AG04450 (cell line): ENCODE measurements at places on chromosomes 1 and 21.

- DNase-seq: peak; percentile 78
Observed at GRCh38 chr1:67735806-67736627, 51.0 kb downstream of the GADD45A start.

DNA sequence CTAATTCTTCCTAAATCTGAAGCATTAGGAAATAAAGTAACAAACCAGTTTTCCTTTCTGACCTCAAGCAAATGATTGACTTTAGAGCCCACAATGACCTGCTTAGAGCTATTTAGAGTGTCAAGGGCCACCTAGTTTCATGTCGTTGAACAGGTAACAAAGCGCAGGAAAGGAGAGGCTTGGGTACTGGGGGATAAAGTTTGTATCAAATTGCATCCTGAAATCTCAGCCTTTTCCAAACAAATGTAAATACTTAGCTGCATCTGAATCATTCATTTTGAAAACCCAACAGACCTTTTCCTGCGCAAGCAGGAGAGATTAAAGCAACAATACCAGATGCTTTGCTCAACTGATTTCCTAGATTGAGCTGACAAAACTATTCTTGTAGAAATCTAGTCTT is 121.2 kb downstream of the NRIP1 start:
- no peak for DNase-seq

DNA sequence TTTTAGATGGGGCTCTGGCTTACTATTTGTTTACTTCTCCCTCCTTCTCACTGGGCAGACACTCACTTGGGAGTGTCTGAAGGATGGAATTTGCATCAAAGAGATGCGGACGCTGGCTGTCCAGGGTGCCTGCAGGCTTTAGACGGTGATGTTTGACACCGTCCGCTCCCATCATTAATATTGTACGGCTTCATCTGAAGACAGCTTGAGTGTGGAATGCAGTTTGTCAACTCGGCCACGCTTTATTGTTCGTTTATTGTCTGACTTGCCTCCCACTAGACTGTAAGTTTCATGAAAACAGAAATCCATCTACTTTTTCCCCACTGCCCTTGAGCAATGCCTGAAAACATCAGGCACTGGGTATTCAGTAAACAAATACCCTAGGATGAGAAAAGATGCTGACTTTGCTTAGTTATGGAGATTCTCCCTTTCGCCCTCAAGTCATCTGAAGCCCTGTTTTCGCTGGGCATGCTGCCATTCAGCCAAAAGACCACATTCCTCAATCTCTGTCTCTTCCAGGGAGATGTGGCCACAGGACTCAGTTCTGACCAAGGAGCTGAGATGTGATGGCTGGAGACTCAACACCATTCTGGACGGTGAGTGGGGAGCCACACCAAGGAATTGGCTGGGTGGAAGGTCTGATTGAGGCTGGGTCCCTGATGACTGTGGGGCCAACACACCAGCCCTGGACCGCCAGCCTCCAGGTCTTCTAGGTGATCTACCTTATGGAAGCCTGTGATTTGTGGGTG is 87.6 kb downstream of the BCAR3 start:
- no peak for DNase-seq

DNA sequence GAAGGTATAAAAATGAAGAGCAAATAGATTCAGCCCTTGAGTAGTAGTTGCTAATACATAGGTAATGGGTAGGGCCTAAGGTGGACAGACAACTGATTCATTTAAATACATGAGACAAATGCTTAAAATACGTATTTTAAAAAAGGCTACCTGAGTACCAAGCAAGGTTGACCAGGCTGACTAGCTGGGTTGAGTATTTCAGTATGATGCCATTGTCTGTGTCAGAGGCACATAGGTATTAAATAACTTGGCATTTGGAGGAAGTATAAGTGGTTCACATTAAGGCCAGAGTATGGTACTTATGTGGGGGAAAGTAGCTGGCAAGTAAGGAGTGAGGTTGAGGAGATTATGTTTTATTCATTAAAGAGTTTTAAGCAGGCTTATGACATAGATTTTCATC is 19.4 kb downstream of the NEK7 start:
- no peak for DNase-seq

GRCh38 chr1:153742411-153743142 is 14.7 kb downstream of the INTS3 start:
- no peak for DNase-seq

DNA sequence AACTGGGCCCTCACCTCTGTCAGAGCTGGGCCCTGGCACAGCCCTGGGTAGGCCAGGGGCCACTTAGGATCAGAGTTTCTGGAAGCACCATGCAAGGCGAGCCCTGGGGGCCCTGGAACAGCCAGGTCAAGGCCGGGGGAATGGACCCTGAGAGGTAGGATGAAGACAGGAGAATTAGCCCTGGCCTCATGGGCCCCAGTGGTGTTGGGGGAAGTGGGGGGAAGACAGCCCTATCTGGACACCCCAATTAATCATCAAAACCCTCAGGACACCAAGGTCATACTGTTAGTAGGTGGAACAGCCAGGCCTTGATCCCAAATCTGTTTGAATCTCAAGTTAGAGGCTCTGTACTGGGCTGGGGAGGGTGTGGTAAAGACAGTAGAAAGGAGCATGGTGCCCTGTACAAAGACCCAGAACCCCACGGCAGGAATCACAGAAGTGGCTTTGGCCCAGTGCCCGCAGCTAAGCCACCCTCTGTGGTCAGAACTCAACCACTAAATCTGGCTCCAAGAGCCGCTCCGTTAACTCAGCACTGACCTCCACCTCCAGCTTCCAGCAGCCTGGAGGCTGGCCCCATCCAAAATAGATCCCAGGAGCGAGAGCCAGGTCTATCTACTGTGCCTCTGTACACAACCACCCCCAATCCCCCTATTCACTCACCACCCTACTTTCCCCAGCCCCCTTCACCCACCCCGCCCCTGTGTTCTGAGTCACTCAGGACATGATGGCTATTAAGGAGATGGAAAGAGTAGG is 14.0 kb upstream of the TRIM63 start:
- no peak for DNase-seq

DNA sequence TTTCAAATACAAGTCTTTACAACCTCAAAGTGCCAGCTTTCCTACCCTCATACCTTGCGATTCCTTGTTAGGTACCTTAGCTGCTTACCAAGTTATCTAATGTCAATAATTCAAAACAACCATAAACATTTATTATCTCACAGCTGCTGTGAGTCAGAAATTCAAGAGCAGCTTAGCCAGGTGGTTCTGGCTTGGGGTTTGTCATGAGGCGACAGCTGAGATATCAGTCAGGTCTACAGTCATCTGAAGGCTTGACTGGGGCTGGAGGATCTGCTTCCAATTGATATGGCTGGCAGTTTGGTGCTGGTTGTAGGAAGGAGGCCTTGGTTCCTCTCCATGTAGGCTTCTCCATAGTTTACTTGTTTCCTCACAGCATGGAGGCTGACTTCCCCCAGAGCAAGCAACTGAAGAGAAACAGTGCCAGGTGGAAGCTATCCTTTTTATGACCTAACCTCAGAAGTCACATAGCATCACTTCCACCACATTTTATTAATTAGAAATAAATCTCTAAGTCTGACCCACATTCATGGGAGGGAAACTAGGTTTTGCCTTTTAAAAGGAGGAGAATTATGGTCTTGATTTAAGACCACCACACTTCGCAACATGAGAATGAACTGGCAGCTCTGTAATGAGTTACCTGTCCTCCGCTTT is 103.3 kb upstream of the FGGY start:
- DNase-seq: no peak

GRCh38 chr1:58885998-58886397 is 102.2 kb upstream of the JUN start:
- DNase-seq: no peak

DNA sequence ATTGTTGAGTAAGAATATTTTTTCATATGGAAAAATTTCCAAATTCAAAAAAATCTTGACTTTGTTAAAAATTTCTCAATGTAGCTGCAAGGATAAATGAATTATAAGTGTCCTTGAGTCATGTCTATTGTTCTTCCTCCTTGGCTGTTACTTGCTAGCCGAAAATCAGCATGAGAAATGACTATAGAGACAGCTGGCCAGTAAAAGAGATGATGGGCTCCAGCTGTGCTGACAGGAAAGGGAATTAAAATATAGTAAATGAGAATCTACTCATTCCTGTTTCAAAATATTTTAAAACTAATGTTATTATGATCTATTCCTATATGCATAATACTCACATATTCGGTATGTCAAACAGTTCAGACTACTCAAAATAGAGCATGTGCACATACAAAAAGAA is 1292.6 kb downstream of the BRINP3 start:
- DNase-seq: no peak

DNA sequence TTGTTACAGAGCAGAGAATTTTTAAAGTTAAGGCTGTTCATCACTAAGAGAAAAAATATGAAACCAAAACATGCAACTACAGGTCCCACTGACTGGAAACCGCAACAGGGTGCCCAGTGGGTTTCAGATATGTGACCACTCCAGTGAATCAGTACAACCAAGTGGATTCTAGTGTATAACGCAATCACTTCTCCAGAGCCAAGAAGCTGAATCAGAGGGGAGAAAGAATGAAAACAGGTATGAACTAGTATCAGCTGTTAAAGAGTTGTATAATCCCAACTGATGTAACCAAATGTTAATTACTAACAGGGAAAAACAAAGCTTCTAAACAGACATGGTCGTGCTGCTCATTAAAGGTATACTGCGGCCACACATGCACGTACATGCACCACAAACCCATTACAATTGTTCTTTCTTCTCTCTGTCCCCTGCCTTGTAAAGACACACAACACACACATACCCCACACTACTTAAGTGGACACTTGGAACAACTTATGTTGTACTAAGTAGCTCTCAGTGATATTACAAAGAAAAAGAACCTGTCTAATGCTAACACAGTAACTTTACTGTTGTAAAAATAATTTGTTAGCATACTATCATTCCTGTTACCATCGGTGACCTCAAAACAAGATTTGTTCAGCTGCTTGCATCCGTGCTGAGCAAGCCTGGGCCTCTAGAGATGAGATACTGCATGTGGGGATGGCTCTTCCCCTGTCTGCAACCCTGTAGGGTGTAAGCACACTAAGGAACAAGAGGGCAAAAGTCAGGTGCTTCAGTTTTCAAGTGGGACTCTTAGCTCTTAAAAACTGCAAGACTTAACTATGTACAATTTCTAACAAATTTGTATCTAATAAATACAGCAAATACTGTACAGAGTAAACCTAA is 74.2 kb downstream of the PTPN14 start:
- peak; percentile 56 for DNase-seq

- no peak for DNase-seq
Observed at GRCh38 chr1:114090738-114091505, 62.7 kb downstream of the SYT6 start.

DNA sequence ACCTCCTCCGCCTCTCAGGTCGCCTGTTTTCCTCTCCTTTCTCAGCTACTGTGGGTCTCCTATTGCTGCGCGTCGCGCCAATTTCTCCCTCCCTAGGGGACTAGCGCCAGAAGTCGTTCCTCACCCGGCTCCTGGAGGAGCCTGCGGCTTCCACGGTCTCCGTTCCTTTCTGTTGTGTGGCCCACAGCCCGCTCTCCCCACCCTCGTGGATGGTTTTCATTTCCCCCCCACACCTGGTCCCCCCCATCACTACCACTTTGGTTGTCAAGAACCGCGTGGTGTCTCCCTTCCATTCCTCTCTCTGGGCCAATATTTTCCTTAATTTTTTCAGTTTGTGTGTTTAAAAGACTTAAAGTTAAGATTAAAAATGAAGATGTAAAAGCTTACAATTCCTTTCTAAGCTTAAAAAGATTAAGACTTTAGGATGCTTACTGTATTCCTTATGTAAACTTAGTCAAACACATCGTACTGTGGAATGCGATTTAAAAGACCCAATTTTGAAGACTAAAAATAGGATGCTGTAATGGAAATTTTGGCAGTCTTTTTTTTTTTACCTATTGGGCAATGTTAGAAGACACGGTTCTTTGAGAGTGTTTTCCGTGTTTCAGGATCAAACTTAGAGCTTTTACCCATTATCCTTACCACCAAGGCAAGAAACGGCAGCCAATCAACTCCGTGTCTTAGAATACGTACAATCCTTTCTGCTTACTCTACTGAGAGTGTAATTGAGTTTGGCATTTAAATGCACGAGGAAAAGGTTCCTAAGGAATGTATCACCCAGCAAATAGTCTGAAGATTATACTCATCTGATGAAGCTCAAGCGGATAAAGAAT is 773 bp downstream of the CNST start:
- DNase-seq: peak; percentile 53

GRCh38 chr1:178273707-178274410 is 180.0 kb downstream of the RASAL2 start:
- no peak for DNase-seq

- DNase-seq: no peak
Observed at GRCh38 chr1:145997016-145997717, 788 bp upstream of the TXNIP start.

GRCh38 chr1:172325531-172325930 is 95.0 kb upstream of the C1orf105 start:
- DNase-seq: no peak

DNA sequence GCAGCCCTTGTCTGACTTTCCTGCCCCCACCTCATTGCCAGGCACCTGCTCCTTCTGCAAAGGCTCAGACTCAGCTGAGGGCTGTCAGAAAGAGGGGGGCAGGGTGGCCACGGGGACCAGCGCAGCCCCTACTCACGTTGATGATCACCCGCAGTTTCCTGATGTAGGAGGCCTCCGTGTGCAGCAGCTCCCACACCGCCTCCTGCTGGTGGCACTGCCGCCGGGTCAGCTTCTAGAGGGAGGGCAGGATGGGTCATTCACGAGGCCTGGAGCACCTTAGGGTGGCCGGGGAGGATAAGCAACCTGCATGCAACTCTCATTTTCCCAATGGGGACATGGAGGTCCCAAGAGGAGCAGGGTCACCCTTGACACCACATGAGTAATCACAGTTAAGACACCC is 6.4 kb upstream of the TNFRSF25 start:
- DNase-seq: no peak

DNA sequence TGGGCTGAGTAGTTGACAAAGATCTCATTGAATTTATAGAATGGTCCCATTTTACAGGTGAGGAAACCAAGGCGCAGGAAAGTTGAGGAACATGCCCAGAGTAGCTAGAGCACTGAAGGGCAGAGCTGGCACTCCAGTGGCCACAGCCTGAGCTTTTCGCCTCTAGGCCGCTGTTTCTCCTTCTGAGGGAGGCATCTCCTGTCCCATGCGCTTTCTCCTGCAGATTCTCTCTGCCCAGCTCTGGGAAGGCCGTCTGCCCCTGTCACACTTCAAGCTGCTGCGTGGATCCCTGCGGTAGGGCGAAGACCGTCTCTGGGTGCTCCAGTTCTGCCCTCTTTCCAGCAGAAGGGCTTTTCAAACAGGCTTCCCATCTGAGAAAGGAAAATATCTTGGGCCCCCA is 159.9 kb downstream of the ACTL8 start:
- DNase-seq: no peak
